ENCODE measurements at places on chromosomes 3 and 15.
A peak's percentile ranks its signal among the peaks of the same experiment; 100 is the strongest.

GRCh38 chr3:61269435-61269834 lies 18.2 kb upstream of the FHIT start:
- no peak for DNase-seq

DNA sequence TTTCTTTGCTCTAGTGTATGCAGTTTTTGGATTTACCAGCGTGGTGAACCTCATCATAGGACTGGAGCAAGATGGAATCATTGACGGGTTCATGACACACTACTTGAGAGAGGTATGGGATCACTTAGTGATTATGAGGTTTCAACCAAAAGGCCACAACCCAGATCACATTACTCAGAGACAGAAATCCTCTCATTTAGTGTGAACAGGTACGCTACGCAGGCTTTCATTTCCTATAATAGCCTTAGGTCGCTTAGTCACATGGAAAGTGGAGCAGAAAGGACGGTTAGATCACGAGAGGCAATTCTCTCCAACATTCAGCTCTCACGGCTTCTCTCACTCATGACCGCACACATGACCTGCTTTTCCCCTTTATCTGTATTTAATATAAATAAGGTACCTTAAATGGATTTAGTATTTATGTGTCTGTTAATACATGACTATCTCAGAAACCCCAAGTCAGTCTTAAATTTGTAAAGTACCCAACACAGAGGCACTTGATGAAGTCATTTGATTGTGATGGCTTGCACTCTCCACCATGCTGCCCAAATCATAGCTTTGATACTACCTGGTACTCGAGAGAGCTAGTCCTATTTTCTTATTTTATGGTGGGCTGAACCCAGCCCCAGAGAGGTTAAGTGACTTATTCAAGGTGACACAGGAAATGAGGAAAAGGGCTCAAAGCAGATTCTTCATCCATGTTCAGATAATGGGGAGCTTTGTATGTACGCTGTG lies 8.6 kb downstream of the TM6SF1 start:
- DNase-seq: peak; percentile 66

DNA sequence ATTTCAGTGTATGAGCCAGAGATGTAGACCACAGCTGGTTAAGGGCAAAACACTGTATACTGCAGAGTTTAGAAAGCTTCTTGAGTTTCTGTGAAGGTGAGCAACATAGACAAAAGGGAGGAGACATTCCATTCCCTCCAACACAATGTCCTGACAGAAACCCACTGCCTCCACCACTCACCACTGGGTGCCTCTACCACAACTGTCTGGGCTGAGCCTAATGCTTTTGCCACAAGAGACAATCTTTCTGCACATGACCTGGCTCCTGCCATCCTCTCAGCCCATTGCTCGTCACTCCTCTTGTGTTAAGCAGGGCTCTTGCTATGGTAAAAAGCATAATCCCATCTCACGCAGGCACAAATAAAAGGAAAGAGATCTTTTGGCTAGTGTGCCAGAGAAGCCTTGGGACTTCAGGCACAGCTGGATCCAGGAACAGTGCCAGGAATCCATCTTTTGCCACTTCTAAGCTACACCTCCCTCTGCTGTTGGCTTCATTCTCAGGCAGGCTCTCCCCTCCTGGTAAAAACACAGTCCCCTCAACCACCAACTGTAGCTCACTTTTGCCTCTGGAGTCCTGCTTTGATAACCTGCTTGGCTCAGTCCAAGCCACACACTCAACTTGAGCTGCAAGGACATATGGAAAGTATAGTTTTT lies 140.6 kb upstream of the PRR20G start:
- DNase-seq: no peak

DNA sequence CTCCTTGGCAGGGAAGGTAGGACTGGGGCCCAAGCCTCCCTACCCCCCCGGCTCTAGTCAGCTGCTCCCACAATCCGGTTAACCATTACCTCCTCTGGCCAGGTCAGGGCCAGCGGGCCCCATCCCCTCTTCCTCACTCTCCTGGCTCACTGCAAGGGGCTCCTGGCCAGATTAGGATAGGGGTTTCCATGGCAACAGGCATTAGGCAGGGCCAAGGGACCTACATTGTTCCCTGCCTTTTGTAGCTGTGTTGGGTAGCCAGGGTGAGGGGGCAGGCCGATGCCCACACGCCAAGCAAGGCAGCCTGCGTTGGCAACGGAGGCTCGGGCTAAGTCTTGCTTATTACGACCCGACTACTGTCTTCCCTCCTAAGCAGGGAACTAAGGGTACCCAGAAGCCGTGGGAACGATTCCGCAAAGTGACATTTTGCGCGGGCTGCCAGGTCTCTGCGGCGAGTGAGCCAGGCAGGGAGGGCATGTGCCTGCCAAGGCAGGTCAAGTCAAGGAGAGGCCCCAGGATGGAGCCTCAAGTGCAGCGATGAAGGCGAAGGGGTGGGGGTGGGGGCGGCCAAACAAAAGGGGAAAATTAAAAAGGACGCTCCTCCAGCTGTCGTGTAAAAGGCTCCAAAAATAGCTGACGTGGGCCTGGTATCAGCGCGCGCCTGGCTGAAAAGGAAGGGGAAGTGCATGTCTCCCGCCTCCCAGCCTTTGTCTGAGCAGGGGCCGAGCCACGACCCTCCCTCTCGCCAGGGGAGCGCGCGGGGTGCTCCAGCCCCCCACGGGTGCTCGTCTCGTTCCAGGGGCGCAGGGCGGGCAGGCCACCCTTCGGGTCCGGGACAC lies 919 bp downstream of the IDH2 start:
- no peak for DNase-seq

DNA sequence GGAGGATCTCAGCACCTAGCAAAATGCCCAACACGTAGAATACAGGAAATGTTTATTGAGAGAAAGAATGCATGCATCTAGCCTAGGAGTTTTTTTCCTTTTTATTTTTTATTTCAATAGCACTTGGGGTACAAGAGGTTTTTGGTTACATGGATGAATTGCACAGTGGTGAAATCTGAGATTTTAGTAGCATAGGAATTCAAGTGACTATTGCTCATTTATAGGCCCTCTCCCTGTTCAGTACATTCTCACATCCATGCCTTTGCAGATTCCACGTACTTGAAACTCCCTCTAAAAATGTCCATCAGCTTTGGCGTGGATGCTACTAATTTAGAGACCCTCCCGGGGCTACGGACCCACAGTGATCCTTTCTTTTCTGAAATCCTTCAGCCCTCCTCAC lies 61.7 kb upstream of the PIAS1 start:
- no peak for DNase-seq

DNA sequence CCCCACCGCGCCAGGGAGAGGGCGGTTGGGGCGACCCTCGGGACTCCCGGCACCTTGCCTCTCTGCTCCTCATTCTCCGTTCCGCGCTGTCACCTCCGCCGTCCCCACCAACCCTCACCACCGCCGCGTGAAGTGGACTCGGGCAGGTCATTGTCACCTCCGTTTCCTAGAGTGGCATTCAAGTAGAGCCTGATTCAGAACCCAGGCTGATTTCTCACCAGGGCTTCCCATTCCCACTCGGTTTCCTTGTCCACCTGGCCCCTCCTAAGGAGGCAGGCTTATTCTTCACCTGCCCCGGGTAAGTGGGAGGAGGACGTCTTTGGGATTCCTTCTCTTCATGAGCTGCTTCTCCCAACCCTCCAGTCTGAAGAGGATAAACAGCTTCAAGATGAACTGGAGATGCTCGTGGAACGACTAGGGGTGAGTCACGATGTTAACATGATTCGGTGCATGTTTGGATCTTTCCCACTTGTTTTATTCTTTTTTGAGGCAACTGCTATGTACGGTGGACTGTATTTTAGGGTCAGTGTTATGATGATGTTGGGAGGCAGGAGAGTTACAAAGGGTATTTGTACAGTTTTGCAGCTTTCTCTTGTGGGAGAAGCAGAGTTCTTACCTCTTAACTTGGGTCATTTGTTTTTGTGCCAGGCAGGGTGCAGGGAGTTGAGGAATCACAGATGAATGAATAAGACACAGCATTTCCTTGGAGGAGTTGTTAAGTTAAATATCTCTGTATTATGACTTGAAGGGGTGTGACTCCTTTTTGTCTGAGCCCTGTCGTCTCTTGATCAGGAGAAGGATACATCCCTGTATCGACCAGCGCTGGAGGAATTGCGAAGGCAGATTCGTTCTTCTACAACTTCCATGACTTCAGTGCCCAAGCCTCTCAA lies 692 bp downstream of the PSMD2 start:
- DNase-seq: no peak

GRCh38 chr3:74582982-74583381 lies 31.5 kb downstream of the CNTN3 start:
- DNase-seq: no peak

GRCh38 chr3:57006949-57007419 lies 53.5 kb upstream of the SPATA12 start:
- DNase-seq: no peak

- DNase-seq: no peak
Measured at GRCh38 chr3:135907422-135908165, 57.9 kb upstream of the PPP2R3A start.

DNA sequence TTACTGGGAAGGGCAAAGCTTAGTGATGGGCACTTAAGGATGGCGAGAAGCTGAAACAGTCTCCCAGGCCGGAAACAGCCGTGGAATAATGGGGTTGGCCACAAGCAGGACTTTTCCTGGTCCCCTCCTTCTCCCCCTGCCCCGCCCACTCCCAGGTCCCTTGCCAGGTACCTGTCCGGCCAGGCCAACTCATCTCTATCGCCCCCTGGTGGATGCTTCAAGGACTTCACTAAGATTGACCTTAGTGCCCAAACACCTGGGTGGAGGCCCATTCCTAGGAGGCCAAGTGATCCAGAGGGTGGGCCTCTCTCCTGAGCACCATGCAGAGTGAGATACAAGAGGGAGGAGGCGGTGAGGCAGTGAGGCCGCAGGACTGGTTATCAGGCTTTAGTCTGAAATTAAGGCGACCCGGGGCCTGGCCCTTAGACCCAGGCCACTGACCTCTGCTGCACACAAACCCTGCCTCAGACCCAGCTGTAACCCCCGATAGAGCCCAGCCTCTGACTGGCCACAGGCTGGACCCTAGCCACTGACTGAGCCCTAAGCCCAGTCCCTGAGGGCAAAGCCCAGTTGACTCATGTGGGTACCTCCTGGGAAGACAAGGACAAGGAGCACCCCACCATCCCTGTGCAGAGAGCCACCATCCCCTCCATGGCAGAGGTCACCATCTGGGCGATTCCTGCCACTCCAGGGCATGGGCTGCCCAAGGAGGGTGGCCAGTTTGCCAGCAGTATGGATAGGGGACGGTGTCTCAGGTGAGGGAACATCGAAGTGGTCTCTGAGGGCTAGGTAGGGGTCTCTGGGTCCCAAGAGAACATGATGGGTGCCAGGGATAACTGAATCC lies 37.6 kb downstream of the VIPR1 start:
- DNase-seq: no peak

GRCh38 chr3:144121661-144122060 lies 150.0 kb downstream of the DIPK2A start:
- DNase-seq: no peak

GRCh38 chr3:46269556-46269955 lies 27.3 kb downstream of the CCR3 start:
- DNase-seq: no peak

- no peak for DNase-seq
Measured at GRCh38 chr3:115085197-115085865, 61.8 kb downstream of the ZBTB20 start.

DNA sequence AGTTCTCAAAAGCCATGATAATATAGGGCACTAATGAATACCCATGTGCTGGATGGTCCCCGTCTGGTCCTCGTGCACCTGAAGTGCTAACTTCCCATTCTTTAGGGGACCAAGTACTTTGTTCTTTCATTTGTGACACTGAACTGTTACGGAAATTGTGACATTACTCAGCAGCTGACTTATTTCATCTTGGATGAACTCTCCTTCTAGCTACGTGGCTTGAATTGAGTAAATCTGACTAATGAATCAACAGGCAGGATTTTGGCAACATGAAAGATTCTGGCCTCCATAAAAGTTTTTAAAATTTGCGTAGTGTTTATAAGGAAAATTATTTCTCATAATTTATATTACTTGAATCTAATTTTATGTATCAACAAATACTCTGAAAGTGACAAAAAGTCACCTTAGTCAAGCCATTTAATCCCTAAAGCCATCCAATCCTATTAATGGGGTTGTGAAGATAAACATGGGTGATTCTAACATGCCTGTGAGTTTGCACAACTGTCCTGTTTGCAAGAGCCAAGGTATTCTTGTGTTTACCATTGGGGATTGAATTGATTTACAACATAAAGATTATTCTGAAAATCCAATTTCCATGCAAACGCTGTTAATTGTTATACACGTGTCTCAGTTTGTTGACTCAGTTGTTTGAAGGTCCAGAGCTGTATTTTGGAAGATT lies 119.9 kb downstream of the AGBL1 start:
- no peak for DNase-seq

GRCh38 chr15:83250781-83251180 lies 33.7 kb downstream of the BNC1 start:
- DNase-seq: no peak

DNA sequence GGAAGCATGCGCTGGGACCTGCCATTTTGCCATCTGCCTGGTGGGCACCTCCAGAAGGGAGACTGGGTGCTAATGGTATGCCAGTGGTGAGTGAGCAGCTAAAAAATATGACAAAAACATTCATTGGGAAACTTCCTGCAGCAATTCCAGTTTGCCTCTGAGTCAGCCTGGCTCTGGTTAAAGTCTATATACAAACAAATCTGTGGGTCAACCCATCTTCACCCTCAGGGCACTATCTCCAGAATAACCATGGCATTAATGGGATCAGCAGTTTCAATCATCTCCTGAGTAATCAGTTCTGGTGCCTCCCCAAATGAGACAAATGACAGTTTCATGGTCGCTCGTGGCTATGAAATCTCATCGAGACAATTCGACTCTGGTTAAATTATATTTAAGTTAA lies 21.5 kb downstream of the FRMD4B start:
- DNase-seq: no peak

DNA sequence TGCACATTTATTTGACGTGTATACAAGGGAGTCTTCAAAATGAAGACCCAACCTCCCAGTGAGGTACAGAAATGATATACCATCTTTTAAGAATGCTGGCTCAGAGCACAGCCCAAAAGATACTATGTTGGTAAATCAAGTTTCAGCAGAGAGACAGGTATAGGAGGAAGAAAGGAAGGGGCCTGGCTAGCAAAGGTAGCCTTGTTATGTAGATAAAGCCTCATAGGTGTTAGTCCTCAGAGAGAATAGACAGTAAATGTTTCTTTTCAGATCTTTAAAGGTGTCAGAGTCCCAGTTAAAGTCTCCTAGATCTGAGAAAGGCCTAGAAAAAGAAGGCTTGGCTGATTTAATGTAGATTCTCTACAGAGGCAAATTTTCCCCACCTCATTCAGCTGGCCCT lies 213.8 kb downstream of the SI start:
- DNase-seq: no peak
